Spleen (tissue), 13 donors: ENCODE measurements at places on chromosomes 5 and 9.

DNA sequence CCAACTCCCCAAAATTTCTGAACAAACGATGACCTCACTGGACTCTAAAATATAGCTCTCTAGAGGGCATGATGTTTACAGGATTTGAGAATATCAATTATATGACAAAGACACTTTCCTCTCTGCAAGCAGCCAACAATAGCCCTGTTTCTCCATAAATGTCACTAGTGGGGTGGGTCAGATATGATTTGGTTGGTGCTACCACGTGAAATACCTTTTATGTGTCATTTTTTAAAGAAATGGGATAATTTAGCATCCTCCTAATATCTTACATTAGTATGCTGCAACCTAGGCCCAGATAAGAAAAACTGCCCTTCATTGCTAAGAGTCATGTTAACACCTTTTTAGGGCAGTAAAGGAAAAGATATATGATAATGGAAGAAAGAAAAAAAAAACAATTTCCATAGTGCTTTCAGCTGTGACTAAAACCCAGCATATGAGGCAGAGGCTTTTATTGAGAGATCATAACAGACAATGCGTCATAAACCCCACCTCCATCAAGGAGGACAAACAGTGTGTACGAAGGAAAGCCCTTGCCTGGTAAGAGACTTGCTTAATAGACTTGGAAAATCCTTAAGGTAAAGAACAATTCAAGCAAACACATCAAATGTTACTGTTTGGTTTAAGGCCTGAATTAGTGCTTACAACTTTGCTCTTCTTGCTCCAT is 372.4 kb upstream of the PAPPA start:
- no peak for DNase-seq

DNA sequence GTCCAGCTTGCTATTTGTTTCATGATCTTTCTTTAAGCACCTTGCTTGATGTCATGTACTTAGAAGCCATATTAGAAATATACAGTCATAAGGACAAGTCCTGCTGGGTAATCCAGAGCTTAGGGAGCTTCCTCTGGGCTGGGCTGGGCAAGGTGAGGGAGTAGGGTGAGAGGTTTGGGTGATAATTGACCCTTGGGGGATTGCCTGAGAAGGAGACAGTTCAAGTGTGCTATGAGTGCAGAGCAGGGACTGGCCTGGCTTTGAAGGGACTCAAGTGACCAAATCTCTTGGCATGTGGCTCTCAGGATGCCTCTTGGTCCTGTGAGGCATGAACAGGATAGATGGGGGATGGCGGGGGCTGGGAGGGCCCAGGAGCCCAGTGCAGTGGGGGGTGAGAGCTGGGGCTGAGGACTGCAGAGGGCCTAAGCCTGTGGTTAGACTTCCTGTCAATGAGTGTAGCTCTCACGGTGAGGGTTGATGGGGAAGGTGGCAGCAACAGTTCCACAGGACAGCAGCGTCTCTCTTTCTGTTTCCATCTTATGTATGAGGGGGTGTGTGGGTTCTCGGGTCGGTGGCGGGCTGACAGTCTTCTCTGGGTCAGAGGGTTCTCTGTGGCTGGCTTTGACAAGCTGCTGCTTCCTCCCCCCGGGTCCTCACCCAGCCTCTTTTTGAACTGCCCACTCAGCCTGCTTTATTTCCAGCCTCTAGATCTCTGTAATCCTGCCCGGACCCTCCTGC is 53.5 kb downstream of the RGS3 start:
- DNase-seq = peak; percentile 91

DNA sequence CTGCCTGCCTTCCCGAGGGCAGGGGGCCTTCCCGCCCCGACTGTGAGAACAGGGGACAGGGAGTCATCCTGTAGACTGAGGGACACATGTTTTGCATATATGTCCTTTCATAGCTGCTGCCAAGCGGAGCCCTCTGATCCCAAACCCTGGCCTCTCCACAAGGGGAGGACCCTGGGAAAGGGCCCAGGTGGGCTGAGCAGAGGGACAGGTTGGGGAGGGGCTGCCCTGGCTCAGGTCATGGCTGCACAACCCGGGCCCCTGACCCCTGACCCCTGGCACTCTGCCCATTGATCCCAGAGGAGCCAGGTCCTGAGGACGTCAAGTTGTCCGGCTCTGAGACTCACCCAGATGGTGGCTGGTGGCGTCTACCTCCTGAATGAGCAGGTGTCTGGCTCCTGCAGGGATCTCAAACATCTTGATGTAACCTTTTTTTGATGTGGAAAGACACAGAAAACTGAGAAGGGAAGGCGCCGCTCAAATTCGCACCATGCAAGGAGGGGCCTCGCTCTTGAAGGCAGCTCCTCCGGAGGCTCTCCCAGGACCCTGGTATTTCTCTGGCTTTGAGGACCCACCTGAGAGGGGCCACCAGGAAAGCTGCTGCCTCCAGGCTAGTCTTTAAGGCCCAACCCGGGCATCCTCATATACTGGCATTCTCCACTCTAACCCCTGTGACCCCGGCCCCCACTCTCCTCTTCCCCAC is 71.9 kb downstream of the ZNF354C start:
- DNase-seq = peak; percentile 60

DNA sequence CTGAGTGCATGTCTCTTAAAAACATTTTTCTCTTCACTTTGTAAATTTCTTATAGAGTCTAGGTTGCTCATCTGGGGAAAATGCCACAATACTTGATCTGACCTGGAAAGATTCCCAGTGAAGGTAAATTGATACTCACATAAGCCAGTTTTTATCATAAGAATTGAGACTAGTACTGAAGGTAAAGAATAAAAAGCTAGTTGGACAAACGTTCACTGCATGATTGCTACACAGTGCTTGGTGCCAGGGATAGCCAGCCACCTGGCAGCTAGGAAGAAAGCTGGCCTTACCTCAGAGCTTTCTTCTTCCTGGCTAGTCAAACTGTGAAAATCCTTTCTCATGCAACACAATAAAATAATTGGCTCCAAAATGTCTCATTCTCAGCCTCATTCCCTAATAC is 77.1 kb downstream of the MUSK start:
- DNase-seq = no peak

GRCh38 chr5:147893820-147894219 is 12.5 kb downstream of the C5orf46 start:
- DNase-seq = no peak

DNA sequence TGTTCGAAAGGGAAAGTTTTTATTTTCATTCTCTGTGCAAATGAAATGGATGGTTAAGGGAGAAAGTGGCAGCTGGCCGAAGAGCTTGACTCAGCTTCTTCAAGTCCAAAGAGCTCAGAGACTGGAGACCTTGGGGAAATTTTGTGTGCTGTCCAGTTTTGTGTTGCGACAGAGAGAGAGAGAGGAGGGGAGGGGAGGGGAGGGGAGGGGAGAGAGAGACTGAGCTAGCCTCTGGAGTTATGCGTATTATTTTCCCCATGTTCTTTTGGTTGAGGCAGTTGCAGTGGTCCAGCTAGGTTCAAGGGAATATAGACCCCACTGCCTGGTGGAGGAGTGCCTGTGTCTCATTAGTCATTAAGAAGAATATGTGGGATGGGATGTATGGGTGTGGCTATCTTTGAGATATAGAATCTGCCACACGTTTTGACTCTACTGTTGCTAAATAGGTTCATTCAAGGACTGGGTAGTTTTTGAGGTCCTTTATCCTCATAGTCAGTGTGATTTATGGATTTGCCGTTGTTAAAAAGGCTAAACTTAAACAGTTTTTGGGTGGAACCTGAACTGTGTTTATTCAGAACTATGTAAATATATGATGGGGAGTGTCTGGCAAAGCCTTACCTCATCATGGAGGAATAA is 69.7 kb downstream of the ARHGAP26 start:
- DNase-seq = no peak

GRCh38 chr5:136166909-136167308 is 26.1 kb downstream of the SMIM32 start:
- no peak for DNase-seq

GRCh38 chr5:9698125-9698826 is 68.1 kb upstream of the TAS2R1 start:
- DNase-seq = no peak

- DNase-seq = no peak
Observed at GRCh38 chr9:98958271-98958984, 14.7 kb downstream of the COL15A1 start.

GRCh38 chr5:160289721-160290120 is 22.6 kb downstream of the CCNJL start:
- no peak for DNase-seq

DNA sequence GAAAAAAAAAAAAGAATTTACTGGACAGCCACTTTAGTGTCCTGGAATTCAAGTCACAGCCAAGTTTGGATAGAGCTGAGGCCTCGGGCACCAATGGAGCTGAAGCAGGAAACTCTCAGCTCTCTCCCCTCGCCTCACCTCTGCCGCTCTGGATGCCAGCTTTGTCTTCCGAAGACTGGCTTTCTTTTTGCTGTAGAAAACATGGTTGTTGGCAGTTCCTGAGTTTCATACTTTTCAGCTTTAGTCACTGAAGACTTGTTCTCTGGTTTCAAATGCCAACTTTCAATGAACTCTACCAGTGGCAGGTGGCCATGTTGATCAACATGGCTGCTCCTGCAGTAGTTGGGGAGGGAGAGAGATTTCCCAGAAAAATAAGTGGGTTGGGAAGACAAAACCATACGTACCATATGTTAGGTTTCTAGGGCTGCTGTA is 142.2 kb downstream of the SNX18 start:
- no peak for DNase-seq

DNA sequence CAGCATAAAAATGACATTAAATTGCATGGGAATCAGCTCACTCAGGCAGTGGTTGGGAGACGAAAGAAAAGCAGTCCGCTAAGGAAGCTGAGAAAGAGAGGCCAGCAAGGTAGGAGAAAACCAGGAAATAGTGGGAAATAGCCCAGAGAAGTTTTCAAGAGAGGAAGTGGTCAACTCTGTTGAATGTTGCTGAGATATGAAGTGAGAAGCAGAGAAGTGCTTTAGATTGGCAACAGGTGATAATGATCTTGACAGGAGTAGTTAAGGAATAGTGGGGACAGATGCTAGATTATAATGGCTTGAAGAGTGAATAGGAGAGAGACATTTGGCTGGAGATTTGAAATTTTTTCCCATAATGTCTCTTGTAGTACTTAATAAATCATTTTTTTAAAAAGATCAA is 30.8 kb downstream of the CNTRL start:
- no peak for DNase-seq

GRCh38 chr5:178577376-178577839 is 12.8 kb downstream of the COL23A1 start:
- no peak for DNase-seq

- no peak for DNase-seq
Observed at GRCh38 chr5:180631549-180632383, 17.6 kb downstream of the FLT4 start.

GRCh38 chr9:109950710-109951443 is 170.9 kb downstream of the PALM2AKAP2 start:
- DNase-seq = no peak

- DNase-seq = no peak
Observed at GRCh38 chr5:155983954-155984353, 343.0 kb upstream of the SGCD start.

GRCh38 chr5:123518111-123518510 is 6.1 kb downstream of the CSNK1G3 start:
- no peak for DNase-seq

GRCh38 chr5:134019636-134020035 is 14.9 kb upstream of the VDAC1 start:
- DNase-seq = peak; percentile 35

DNA sequence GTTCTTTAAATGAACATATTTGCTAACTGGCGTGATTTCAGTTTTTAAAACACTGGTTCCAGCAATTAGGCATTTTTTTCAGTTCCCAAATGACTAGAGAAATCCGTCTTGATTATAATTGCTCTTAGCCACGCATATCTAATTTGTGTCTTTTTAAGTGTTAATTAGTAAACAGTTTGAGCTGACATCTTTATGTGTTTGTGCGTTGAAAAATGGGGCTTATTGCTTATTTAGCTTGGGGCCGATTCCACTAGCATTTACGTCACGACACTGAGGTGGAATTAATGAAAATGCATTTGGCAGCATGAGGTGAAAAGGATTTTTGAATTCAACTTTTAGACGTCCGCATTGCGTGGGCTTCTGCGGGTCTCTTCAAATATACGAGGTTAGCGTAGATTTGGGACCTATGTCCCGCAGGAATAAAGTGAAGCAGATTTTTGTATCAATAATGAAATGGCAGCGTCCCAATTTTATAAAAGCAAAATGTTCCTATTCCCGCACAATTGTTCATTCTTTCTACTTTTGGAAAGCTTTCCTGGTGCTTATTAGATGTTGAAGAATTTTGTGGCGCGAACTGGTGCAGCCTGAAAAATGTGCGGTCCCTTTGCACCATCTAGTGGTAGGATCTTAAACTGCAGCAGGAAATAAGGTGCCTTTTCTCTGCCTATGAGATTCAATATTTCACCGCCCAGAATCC is 122.7 kb upstream of the LMX1B start:
- DNase-seq = peak; percentile 61

DNA sequence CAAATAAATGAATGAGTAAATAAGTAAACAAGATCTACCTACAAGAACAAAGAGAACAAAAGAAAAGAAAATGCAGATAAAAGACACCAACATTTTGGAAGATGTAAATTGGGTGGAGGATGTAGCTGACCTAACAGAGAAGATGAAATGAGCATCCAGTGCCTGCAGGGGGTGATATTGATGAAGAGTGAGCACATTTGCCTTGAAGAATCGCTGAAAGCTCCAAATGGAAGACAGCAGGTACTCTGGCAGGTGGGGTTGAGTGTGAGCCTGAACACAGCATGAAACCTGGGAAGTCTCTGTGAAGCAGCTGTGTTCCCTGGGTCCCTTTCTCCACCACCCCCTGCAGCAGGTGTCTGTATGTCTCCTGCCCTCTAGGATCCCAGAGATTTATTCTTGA is 125.6 kb downstream of the NXNL2 start:
- no peak for DNase-seq

DNA sequence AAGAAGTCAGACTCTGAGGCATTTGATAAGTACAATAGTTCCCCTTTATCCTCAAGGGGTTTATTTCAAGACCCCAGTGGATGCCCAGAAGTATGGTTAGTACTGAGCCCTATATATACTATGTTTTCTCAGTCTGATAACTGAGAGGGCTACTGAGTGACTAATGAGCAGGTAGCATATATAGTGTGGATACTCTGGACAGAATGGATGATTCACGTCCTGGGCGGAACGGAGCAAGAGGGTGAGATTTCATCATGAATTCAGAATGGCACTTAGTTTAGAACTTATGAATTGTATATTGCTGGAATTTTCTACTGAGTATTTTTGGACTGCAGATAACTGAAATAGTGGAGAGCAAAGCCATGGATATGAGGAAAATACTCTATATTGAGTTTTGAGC is 457.6 kb downstream of the PLK2 start:
- DNase-seq = no peak

GRCh38 chr9:80561526-80561925 is 989.8 kb downstream of the TLE4 start:
- no peak for DNase-seq

GRCh38 chr5:7650755-7651154 is 200.2 kb downstream of the CFAP90 start:
- DNase-seq = no peak

- DNase-seq = no peak
Observed at GRCh38 chr5:143016777-143017516, 246.8 kb downstream of the ARHGAP26 start.
